Karpas-422 (cell line): ENCODE measurements at places on chromosomes 12 and 14. TPM values are rescaled to one million over a fixed set of nuclear protein-coding genes. Genes with fewer than 3 reads are reported as not detected.
A peak's percentile ranks its signal among the peaks of the same experiment; 100 is the strongest.

Gene SSTR1
- not detected in 2 replicates for total RNA-seq

Gene MAP4K5
- 73.5 and 127 TPM in 2 replicates for total RNA-seq

Gene CELA1
- not detected in 2 replicates for total RNA-seq

Gene GLTP
- 26.5 and 29.5 TPM in 2 replicates for total RNA-seq

Gene FGD4
- 0.11 TPM in 1 of 2 replicates, not detected in the other for total RNA-seq

Gene OTOGL
- total RNA-seq, result not detected in 2 replicates

Gene CD9
- not detected in 2 replicates for total RNA-seq

Gene RNASE7
- total RNA-seq, result not detected in 2 replicates

Gene PLD4
- total RNA-seq, result 146 and 265 TPM in 2 replicates

Gene CHURC1
- total RNA-seq, result 84.9 and 136 TPM in 2 replicates

Gene STYK1
- not detected in 2 replicates for total RNA-seq

Gene TBC1D30
- total RNA-seq, result 7.1 and 15.5 TPM in 2 replicates

Gene SUDS3
- 41.5 and 55.0 TPM in 2 replicates for total RNA-seq

Gene CCDC196
- total RNA-seq, result not detected in 2 replicates

Gene APAF1
- total RNA-seq, result 34.1 and 63.3 TPM in 2 replicates

DNA sequence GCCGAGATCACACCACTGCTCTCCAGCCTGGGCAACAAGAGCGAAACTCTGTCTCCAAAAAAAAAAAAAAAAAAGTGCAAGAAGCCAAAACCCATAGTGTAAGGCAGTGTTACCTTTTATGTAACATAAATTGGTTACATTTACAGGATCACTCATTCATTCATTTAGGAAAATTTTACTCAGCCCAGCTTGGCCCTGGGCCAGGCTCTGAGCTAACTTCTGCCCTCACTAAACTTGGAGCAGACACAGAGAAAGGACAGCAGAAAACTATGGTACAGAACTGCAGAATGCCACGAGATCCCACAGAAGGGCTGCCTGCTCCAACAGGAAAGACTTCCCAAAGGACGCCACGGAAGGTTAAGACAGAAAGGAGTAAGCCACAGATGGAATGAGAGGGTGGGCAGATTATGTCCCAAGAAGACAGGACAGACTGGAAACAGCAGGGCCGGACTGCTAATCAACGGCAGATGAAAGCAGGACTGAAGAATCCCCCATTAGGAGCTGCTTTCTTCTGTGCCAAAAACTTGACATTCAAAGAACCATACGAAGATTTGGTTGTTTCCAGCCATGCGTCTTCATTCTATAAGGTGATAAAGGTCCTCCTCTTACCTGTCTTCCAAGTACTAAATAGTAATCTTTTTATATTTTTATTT lies 18.9 kb downstream of the PPP1R13B start:
- no peak for DNase-seq

GRCh38 chr12:40622246-40622838 lies 69.9 kb upstream of the CNTN1 start:
- DNase-seq, result peak; percentile 84

DNA sequence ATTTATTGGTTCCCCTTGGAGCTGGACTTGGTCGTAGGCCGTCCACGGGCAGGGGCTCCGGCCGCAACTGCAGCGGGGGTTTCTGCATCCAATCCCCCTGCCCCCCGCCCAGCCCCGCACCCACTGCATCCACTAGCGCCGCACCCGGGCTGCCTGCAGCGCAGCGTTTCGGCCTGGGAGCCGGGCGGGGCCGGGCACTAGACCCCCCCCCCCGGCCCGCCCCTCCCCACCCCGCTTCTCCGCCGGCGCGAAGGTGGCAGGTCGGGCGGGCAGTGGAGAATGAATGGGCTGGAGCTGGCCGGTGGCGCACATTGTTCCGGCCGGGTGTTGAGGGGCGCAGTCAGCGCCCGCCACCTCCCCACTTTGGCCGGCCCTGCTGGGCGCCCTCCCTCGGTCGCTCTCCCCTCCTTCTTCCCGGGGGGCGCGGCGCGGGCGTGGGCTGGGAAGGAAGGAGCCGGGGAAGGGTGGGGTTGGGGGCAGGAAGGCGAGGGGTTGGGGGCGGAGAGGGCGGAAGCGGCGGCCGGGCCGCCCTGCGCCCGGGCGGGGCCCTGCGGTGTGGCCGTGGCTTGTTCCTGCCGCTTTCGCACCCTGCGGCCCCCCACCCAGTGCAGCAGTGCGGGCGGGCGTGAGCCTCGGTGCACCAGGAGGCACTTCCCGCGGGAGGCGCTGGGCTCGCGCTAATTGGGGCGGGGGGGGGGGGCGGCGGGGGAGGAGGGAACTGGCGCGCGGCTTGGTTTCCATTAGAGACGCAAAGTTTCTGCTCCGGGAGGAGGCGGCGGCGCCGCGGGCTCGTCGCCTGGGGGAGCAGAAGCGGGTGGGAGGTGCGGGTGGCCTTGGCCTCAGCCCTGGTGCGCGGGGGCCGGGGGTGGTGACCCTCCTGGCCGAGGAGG lies 841 bp downstream of the CALM1 start:
- DNase-seq, result peak; percentile 86

DNA sequence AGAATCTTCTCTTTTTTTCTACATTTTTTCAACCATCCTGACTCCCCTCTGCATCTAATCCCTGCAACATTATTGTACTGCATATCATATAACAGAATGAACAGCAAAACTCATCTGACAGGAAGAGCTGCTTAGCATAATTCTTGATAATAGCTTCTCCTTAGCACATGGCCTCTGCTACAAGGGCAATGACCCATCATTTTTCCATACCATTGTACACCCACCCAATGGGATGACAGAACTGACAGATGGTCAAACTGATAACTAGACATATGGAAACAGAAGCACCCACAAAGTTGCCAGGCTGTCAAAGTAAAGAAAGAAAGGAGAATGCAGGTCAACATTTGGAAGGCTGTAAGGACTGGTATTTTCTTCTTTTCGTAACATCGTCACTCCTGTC lies 390.4 kb upstream of the USP15 start:
- no peak for DNase-seq

GRCh38 chr14:71574976-71575375 lies 357.3 kb upstream of the RGS6 start:
- DNase-seq, result no peak

DNA sequence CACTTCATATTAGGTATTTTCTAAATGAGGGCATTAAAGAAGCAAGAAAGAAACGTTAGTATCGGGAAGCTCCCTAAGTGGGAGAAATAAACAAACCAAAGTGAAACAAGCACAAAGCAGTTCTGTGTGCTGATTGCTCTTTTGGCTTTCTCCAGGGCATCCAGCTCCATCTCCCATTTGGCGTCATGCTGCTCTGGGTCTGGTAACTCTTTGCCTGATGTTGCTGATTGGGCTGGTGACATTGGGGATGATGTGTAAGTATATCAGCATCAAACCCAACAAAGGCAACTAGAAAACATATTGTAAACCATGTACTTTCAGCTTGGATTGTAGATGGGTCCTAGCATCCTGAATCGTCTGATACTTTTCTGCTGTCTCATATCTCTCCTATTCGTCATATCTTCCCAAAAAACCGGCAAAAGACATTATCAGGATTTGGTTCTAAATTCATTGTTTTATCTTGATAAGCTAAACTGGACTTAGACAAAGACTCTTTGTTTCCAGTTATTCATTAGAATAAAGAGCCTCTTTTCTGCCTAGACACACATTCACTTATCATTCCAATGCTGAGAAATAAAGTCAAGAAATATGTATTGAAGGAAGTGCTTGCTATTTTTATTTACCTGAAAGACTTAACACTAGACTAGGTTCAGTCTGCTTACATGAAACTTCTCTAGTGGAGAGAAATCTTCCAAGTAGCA lies 2.4 kb downstream of the CLEC12B start:
- DNase-seq, result no peak

- no peak for DNase-seq
Observed at GRCh38 chr14:45377166-45377565, 124.2 kb upstream of the MIS18BP1 start.

DNA sequence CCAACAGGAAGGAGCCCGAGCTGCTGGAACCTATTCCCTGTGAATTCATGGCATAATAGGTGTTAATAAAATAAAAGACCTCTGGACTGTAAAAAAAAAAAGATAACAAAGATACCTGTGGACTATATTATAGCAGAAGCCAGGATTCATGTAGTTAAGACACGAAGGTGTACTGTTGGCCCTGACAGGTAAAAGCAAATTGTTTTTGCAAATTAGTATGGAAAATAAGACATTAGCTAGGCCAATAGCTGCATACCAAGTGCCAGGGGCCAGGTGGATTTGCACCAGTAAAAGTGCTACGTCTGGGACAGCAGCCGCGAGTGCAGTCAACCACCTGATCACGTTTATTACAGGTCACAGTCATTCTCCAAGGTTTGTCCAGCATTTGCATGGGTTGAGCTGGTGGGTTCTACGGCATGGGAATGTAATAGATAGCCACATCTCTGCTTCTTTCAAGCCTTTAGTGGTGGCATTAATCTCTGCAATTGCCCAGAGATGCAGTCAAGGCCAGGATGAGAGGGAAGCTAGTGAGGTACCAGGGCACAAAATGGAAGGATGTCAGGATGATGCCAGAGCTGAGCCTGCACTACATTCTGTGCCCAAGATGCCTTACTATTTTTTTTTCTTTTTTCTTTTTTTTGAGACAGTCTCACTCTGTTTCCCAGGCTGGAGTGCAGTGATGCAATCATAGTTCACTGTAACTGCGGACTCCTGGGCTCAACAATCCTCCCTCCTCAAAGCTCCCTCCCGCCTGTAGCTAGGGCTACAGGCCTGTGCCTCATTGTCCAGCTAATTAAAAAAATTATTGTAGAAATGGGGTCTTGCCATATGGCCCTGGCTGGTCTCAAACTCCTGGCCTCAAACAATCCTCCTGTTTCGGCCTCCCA lies 26.3 kb downstream of the TNFAIP2 start:
- DNase-seq, result no peak

DNA sequence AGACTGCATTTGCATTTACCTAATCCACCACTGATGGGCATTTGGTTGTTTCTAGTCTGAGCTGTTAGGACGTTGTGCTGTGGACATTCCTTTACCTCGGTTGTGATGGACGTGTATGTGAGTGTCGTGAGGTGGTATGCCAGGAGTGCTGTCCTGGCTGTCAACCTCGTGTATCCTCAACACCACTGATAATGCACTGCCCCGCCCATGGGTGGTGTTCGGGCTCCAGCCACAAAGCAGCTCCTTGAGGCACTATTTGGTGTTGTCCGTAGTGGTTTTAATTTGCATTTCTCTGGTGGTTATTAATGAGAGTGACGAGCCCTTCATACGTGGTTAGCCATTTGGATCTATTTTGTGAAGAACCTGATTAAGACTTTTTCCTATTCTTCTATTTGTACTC lies 87.6 kb downstream of the PPP2R5C start:
- DNase-seq, result peak; percentile 89

DNA sequence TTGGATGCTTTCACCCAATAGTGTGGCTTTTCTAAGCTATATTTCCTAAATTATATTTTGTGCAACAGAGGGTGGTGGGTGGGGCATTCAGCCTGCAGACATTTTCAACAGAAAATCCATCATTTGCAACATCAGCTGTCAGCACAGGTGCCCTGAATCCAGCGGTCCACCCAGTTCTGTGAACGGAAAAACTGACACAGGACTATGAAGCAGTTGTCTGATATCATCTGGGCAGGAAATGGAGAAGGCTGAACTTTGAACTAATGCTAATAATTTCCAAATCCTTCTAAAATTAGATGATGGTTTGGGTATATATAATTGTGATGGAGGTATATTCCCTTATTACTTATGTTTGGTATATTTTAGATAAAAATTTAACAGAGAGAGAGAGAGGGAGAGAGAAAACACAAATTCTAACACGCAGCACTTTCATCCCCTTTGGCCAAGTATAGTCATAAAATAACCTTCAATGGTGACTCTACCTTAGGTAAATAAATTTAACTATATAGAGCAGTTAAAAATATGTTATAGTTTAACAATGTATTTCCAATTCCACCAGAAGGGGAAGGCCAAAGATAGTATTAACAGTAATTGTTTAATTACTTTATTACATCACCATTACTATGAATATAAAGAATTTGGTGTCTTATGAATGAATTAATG lies 58.3 kb upstream of the PTPRB start:
- DNase-seq, result no peak

DNA sequence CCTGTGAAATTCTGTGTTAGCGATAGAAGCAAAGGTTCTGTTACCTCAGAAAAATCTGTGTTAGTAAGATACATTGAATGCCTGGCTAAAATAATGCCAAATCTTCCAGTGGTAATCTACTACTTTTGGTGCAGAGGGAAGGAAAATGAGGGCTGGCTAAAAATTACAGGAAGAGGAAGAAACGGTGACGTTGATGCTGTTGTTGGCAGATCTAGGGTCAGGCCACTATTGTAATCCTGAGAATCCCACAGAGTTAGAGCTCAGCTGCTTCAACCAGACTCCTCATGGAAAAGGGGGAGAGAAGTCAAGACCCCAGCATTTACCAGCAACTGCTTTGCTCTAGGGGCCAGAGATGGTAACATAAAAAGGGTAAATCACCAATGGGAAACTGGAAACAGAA lies 145.1 kb downstream of the PPM1H start:
- DNase-seq, result no peak

- peak; percentile 65 for DNase-seq
Observed at GRCh38 chr12:56336361-56337167, 2.1 kb upstream of the IL23A start.

GRCh38 chr14:55279384-55279783 lies 8.2 kb downstream of the FBXO34 start:
- DNase-seq, result no peak

GRCh38 chr12:62839869-62840660 lies 94.9 kb downstream of the PPM1H start:
- no peak for DNase-seq

GRCh38 chr14:68551045-68551683 lies 241.7 kb downstream of the ZFP36L1 start:
- DNase-seq, result no peak

DNA sequence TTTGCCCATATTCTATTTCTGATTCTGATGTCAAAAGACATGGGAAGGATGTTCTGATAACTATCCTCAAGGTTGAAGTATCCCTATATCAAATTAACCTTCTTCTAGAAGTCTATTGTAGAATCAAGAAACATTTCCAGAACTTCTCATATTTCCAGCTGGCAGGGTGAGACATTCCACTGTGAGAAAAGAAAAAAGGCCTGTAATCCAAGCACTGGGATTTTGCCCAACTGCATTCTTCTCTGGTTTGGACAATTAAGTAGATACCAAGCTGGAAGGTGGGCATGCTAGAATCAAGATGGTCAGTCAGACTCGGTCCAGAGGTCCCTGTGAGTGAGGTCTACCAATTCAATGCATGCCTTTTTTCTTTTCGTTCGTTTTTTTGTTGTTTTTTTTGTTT lies 60.9 kb downstream of the MAP3K9 start:
- DNase-seq, result no peak

DNA sequence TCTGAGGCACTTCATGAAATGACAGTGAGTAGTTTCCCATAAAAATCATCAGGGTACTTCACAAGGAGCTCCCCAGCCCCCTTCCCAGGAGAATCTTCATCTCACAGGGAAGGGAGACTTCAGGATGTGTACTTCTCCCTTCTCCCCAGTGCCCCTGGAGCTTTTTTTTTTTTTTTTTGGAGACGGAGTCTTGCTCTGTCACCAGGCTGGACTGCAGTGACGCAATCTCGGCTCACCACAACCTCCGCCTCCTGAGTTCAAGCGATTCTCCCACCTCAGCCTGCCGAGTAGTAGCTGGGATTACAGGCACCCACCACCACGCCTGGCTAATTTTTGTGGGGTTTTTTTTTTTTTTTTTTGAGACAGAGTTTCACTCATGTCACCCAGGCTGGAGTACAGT lies 10.4 kb downstream of the ITPK1 start:
- no peak for DNase-seq

- DNase-seq, result no peak
Observed at GRCh38 chr14:100374876-100375265, 51.7 kb downstream of the SLC25A47 start.

- DNase-seq, result peak; percentile 62
Observed at GRCh38 chr12:51082561-51083125, 753 bp downstream of the CSRNP2 start.

- DNase-seq, result no peak
Observed at GRCh38 chr12:104623883-104624282, 167.1 kb downstream of the CHST11 start.
